ENCODE measurements at places on chromosomes 12 and 14.

DNA sequence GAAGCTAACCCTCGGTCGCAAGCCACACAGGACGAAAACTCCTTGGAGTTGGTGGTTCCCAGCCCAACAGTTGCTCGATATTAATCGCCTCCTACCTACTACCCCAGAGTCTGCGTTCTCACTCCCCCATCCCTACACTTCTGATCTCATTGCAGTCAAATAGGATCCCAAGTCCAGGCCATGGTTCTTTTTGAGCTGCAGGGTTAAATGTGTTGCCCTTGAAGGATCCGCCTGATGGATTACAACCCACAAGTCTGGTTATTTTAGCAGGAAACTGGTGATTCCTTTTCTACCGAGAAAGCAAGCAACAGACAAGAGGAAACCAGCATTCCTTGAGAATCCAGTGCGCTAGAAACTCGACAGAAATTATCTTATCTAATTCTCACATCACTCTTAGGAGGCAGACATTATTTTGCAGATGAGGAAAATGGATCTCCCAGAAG lies 785 bp upstream of the NIN start:
- DNase-seq, result no peak

DNA sequence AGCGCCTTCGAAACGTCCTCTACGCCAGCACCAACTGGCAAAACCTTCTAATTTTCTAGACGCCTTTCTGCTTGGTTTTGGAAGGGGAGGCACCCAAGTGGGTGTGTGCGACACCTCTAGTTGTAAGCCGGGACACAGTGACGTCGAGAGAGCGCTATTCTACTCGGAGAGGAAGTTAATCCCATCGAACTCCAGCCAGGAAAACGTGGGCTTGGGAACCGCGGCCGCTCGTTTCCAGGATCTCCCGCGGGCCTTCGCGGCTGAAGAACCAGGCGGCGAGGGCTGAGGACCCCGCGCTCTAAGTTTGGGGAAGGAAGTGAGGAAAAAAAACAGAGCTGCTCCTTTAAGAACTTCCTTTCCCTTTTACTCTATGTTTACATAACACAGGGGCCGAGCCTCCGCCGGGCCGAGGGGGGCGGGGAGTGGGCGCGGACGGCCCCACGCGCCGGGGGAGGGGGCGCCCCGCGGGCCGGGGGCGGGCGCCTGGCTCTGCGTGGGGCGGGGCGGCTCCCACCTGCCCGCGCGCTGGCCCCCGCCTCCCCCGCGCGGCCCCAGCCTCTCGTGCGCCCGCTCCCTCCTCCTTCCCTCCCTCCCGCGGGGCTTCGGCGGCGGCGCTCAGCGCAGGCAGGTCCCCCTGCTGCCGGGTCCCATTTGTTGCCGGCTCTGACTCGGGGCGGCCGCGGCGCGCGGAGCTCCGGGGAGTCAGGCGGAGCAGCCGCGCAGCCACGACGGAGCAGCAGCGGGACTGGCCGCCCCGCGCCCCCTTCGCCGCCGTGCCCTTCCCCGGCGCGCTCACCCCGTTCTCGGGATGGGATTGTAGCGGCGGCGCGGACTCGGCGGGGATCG lies at the start of gene PELI2:
TSS of gene PELI2 (plus strand) at position 647 of the 846 bp plus-strand sequence. CDS start 250 bp downstream, outside the sequence.
- peak; percentile 84 for DNase-seq

DNA sequence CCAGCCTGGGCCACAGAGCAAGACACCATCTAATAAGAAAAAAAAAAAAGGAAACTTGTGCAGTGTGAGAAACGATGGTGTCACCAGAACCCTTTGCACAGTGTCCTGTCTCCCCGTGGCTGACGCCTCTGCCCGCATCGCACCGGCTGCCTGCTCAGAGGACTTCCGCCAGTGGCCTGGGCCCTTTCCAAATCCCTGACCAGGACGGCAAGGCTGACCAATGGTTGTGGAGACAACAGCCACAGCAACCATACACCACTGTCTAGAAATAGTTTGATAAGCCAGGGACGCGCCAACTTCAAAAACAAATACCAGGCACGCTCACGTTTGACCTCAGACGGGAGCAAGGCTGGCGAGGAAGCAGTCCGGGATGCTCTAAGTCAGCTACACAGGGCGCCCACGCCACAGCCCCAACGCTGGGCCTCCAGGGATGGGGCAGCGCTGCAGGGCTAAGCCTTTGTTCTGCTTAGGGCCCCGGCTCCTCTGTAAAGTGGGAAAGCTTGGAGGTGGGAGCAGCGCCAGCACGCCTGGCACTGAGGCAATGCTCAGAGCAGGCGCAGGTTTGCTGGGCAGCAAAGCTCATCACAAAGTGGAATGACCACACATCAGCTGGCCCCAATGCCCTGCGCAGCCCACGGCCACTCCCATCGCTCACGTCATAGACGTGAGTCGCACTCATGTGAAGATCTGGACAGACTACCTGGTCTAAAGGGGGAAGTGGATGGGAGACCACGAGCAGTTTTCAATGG lies 12.5 kb downstream of the PGAM5 start:
- DNase-seq, result no peak

- DNase-seq, result no peak
Measured at GRCh38 chr14:68145539-68145938, 326.0 kb downstream of the RAD51B start.

GRCh38 chr14:60487211-60487610 lies 1.3 kb upstream of the C14orf39 start:
- DNase-seq, result no peak

DNA sequence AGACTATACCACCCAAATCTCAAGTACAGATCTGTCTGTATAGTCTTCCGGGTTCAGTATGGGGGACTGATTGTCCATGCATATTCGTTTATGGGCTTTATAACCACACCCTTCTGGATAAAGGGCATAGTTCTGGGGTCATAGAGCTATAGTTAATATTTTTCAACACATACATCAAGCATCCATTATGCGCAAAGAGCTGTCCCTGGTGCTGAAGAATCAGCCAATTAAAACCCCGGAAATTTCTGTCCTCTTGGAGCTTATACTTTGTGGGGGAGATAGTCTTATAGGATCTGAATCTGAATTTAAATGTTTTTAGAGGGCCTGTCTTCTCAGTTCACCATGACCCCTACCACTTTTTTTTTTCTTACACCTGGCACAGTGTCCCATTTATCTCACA lies 256.7 kb downstream of the SUDS3 start:
- no peak for DNase-seq

- DNase-seq, result no peak
Measured at GRCh38 chr12:46667551-46667950, 158.2 kb downstream of the SLC38A4 start.

DNA sequence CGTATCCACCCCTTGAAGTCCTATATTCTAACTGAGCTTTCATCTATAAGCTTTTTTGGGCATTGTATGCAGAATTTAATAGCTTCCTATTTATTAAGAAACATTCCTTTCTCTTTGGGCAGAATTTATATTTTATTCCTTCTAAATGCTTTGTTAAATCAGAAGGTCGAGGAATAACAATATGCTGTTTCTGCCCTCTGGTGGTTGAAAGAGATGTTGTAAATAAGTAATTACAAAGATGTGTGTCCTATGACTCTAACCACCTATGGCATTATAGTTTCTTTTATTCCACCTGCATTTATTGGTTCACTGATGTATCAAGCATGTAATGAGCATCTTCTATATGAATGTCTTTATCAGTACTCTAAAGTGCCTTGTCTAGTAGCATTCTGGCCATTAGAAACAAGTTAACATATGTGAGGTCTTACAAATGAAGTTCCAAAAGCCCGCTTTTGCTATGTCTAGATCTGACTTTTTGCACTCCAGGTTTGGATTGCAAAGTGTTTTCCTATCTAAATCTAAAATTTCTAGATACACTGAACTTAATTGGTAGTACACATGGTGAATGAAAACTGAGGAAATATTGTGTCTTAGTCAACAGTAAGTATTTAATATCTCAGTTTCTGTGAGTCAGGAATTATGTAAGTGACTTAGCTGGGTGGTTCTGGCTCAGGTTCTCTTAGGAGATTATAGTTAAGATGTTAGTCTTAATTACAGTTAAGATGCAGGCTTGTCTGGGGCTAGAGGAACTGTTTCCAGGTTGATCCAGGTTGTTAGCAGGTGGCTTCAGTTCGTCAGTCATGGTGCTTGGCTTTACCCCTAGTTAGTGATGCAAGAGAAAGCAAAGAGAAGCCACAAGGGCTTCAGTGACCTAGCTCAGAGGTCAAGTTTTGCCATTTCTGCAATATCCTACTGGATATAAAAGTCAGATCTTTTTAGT lies 57.5 kb downstream of the PLEKHA5 start:
- DNase-seq, result peak; percentile 43

DNA sequence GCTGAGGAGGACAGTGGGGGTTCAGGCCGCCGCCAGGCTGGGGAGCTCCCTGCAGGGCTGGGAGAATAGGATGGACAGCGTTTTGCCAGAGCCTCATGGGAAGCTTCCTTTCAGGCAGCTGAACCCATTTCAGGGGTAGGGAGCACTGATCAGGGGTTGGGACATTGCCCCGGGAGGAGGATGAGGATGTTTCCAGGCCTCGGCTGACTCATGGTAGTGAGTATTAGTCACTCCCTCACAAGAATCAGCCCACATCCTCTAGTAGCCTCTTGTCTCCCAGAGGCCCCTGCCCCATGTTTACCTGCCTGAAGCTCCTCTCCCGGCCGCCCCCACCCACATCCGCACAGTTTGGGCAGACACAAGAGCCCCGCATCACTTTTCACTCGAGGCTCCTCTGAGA lies 89.8 kb downstream of the ZFP36L1 start:
- no peak for DNase-seq

- no peak for DNase-seq
Measured at GRCh38 chr14:53519137-53519536, 366.0 kb upstream of the DDHD1 start.

DNA sequence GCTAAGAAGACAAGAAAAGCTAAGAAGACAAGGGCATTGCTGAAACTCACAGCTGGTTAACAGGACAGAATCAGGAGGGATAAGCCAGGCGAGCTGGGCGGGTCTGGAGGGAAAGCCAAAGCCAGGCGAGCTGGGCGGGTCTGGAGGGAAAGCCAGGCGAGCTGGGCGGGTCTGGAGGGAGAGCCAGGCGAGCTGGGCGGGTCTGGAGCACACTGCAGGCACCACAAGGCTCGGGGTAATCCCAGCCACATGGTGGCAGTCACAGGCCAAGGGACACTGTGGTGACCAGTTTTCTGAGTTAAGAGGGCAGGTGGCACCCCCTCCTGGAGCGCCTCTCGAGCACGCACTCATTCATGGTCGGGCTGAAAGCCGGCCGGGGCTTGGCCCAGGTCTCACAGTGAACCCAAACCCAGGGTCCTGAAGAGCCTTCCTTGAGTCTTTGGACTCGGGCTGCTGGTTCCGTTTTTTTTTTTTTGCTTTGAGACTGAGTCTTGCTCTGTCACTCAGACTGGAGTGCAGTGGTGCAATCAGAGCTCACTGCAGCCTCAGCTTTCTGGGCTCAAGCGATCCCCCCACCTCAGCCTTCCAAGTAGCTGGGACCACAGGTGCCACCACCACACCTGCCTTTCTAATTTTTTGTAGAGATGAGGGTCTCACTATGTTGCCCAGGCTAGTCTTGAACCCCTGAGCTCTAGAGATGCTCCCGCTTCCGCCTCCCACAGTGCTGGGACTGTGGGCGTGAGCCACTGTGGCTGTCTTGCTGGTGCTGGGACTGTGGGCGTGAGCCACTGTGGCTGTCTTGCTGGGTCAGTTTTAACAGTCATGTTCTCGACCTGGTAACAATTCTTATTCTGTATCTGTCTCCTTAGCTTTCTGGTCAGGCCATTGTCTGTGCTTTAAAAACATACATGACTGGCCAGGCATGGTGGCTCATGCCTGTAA lies 40.2 kb downstream of the HSP90AA1 start:
- DNase-seq, result no peak

DNA sequence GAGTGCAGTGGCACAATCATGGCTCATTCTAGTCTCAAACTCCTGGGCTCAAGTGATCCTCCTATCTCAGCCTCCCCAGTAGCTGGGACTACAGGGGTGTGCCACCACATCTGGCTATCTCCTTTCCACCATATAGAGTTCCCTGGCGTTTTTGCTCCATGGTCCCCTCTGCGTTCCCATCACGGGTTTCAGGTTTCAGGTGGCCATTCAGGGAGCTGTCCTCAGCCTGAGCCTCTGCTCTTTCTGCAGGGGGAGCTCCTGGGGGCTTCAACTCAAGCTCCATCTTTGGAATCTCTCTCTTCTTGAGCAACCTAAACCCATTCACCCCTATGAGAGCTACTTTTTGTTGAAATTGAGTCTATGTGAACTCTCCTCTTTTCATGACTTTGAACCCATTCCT lies 11.6 kb downstream of the SMIM41 start:
- no peak for DNase-seq

GRCh38 chr12:4026020-4026358 lies 152.8 kb upstream of the PARP11 start:
- DNase-seq, result no peak

- DNase-seq, result no peak
Measured at GRCh38 chr12:65675141-65675621, 149.1 kb upstream of the HMGA2 start.

DNA sequence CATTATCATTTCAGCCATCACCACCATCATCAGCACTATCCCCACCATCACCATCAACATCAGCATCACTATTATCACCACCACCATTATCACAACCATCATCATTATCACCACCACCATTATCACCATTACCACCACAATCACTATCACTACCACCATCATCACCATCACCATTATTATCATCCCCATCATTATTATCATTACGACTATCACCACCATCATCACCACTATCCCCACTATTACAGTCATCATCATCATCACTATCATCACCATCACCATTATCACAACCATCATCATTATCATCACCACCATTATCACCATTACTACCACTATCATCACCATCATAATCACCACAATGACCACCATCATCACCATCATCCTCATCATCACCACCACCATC lies 50.4 kb upstream of the CMKLR1 start:
- DNase-seq, result no peak

DNA sequence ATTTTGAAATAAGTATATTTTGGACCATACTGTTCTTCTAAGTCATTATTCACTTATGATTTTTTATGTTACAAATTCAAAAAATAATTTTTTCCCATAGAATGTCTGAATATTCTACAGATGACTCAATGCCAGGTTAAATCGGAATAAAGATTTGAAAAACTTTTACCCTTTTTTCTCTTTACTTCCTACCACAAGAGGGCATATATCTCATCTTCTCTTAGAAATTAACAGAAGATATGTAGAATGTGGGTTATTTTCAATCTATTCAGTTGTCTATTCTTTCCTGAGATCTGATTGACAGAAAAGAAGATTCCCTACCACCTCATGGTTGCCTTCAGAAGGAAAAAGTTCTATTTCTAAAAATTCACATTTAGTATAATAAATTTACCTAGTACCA lies 53.0 kb upstream of the KITLG start:
- DNase-seq, result no peak

DNA sequence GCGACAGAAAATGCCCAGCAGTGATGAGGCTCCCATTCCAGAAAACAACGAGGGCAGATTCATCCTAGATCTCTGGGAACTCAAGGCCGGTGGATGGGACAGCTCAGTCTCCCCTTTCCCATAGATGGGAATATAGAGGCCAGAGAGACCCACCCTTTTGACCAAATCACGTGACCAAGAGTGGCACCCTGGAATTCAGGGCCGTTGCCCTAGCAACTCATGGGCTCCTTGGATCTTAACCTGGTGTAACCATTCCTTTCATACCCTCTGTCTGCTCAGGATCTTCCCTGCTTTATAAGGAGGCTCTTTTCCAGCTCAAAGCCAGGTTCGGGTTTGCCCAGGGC lies 8.4 kb upstream of the LRTM2 start:
- no peak for DNase-seq
